ENCODE measurements at places on chromosomes 2 and 18. TPM values are rescaled to one million over a fixed set of nuclear protein-coding genes. Genes with fewer than 3 reads are reported as not detected.

Gene GRB14
- total RNA-seq = 12.8 TPM

Gene GALR1
- total RNA-seq = not detected

Gene SEMA4F
- 8.1 TPM for total RNA-seq

Gene MERTK
- total RNA-seq = 1.7 TPM

Gene PIEZO2
- 2.9 TPM for total RNA-seq

Gene GPATCH11
- total RNA-seq = 10.9 TPM

Gene RNF144A
- 0.56 TPM for total RNA-seq

Gene GPBAR1
- total RNA-seq = 0.19 TPM

Gene SUCLG1
- total RNA-seq = 74.0 TPM

Gene SP5
- total RNA-seq = not detected

Gene ASXL3
- total RNA-seq = 1.1 TPM

Gene CDK5R2
- not detected for total RNA-seq

Gene SNRNP27
- total RNA-seq = 71.3 TPM

Gene GPR45
- not detected for total RNA-seq

Gene ARL6IP6
- total RNA-seq = 18.9 TPM

Gene SLC4A3
- 4.2 TPM for total RNA-seq

Gene C2orf66
- under 0.01 TPM for total RNA-seq

Gene LYG2
- not detected for total RNA-seq

Gene IL37
- total RNA-seq = not detected

Gene FN1
- total RNA-seq = 5,379 TPM

Gene TLX2
- under 0.01 TPM for total RNA-seq

Gene NEMP2
- total RNA-seq = 9.3 TPM

Gene FKBP7
- 68.8 TPM for total RNA-seq

Gene CXCR4
- total RNA-seq = 0.85 TPM

Gene ZBTB7C
- not detected for total RNA-seq

Gene KLHL30
- 1.7 TPM for total RNA-seq

Gene KCNIP3
- total RNA-seq = 0.77 TPM

Gene BOLL
- not detected for total RNA-seq

Gene IRS1
- total RNA-seq = 19.6 TPM

Gene NETO1
- not detected for total RNA-seq

Gene ANTXR1
- total RNA-seq = 45.2 TPM

Gene BCL11A
- 0.19 TPM for total RNA-seq

Gene MAP3K20
- total RNA-seq = 52.4 TPM

Gene TNS1
- total RNA-seq = 273 TPM

Gene ICOS
- total RNA-seq = not detected

Gene EIF2AK3
- 46.8 TPM for total RNA-seq

Gene ARMC9
- total RNA-seq = 44.8 TPM

Gene KIF1A
- total RNA-seq = not detected

Gene DHX57
- 18.9 TPM for total RNA-seq
